ENCODE measurements at places on chromosomes 1 and 21.

DNA sequence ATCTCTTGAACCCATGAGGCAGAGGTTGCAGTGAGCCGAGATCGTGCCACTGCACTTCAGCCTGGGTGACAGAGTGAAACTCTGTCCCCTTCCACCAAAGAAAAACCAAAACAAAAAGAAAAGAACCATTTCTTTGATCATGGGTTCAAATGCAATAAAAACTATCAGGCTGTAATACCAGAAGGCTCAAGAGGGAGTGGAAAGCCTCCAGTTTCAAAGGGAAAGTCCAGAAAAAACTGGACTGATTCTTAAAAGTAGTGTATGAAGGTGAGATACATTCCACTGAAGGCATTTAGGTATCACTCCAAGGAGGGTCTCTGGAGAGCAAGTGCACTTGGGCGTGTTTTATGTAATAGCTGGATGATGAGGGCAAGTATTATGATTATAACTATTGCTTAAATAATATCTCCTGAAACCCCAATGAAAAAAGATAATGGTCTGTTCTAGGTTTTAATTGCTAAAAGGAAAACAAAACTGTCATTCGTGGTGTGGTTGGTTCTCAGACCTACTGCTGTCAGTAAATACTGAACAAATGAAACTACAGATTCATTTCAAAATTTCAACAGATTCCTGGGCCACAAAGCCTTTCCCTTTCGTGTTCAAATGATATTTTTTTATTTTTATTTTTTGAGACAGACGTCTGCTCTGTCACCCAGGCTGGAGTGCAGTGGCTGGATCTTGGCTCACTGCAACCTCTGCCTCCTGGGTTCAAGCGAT, 6.0 kb upstream of the CAMTA1 start:
- DNase-seq = no peak

DNA sequence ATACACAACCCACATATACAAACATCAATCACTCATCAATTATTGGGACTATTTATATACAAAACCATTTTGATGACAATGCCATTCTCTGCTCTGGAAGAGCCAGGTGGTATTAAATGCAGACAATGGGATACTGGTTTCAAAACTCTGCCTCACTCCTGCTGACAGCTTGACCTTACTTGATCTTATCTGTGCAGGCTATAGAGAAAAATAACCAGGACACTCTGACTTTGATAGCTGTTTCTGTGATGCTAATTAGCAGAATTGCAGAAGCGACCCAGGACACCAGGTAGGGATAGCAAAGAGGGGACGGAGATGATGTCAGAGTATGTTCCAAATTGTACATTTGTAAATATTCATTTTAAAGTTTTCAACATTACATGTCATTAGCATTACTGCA, 89.5 kb downstream of the OLFM3 start:
- no peak for DNase-seq

DNA sequence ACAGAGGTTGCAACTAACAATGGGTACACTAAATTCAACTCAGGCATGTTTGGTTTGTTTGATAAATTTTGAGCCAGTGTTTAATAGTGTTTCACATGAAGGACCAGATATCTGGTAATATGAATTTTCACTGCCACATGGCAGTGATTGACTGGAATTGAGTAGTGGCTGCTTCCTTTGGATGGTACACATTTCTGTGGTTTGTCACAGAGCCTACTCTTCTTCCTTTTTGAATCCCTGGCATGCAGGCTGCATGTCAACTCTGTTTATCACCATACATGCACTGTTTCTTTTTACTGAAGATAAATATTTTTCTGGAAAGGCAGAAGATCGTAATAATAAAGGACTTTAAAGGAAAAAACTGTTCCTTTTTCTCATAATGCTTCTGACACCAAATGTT, 35.5 kb downstream of the SDCCAG8 start:
- DNase-seq = no peak

DNA sequence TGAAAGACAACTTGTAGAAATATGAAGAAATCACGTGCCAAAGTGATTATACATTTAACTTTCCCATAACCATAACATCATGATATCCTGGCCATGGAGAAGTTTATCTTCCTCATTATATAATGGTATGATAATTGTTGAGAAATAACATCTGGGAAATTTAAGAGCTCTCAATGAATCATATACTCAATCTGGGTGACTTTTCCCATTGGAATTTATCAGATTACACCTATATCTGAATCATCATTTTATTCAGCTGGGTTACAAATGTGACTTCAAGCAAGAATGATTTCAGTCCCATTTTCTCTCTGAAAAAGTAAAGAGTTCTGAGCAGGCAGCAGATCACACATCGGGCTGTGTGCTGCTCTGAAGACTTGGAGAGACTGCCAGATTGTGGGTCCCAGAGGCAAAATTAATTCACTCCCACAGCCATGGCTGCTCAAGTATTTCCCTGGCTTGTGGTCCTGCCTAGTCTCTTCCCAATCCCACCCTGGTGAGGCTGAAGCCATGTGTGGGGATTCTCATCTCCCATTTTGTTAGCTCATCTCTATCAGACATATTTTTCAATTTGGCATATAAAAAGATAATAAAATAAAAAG, 278.0 kb downstream of the MRPL39 start:
- no peak for DNase-seq

- no peak for DNase-seq
Measured at GRCh38 chr1:181405584-181405983, 77.7 kb upstream of the CACNA1E start.

DNA sequence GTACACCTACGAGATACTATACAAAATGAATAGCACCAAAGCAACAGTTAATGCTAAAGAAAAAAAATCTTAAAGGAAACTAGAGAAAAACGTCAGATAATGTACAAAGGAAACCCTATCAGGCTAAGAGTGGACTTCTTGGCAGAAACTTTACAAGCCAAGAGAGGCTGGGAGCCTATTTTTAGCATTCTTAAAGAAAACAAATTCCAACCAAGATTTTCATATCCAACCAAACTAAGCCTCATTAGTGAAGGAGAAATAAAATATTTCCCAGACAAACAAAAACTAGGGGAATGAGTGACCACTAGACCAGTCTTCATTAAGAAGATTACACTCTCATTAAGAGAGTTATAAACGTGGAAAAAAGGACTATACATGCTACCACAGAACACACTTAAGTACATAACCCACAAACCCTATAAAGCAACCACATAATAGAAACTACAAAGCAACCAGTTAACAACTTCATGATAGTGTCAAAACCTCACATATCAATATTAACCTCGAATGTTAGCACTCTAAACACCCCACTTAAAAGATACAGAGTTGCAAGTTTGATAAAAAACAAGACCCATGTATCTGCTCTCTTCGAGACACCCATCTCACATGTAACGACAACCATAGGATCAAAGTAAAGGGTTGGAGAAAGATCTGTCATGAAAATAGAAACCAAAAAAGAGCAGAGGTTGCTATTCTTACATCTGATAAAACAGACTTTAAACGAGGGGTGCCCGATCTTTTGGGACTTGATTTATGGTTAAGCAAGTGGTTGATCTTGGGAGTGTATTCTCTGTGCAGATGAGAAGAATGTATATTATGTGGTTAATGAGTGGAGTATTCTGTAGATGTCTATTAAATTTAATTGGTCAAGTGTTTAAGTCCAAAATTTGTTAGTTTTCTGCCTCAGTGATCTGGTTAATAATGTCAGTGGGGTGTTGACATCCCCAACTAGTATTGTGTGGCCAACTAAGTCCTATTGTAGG, 1301.4 kb downstream of the PLA2G4A start:
- DNase-seq = no peak

DNA sequence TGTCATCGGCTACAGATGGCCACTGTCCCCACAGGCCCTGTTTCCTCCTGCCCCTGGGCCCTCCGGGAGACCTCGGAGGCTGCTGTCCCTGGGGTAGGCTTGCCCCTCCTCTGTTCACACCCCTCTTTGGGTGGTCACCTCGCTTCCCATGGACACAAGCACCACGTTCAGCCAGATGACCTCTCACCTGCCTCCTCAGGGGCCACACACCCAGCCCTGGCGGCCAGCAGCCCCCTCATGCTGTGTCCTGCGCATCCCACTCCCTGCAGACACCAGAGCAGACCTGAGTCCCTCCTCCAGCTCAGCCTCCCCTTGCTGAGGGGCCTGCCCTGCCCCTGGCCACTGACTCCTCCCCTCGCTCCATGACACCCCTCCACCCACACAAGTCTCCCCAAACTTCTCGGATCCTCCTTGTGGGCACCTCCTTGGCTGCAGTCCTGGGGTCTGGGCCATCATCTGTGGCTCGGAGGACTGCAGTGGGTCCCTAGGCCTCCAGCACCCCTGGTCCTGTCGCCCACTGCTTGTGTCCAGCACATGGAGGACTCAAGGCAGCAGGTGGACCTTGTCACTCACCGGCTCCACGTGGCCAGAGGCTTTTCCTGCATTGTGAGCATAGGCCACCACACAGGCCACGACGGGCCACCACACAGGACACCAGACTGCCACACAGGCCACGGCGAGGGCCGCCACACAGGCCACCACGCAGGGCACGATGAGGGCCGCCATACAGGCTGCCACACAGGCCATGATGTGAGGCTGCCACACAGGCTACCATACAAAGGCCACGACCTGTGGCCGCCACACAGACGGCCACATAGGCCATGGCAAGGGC, 51.1 kb downstream of the MORN1 start:
- DNase-seq = no peak
